ENCODE measurements at places on chromosomes 5 and 9. TPM values are rescaled to one million over a fixed set of nuclear protein-coding genes. Genes with fewer than 3 reads are reported as not detected.
A peak's percentile ranks its signal among the peaks of the same experiment; 100 is the strongest.

DNA sequence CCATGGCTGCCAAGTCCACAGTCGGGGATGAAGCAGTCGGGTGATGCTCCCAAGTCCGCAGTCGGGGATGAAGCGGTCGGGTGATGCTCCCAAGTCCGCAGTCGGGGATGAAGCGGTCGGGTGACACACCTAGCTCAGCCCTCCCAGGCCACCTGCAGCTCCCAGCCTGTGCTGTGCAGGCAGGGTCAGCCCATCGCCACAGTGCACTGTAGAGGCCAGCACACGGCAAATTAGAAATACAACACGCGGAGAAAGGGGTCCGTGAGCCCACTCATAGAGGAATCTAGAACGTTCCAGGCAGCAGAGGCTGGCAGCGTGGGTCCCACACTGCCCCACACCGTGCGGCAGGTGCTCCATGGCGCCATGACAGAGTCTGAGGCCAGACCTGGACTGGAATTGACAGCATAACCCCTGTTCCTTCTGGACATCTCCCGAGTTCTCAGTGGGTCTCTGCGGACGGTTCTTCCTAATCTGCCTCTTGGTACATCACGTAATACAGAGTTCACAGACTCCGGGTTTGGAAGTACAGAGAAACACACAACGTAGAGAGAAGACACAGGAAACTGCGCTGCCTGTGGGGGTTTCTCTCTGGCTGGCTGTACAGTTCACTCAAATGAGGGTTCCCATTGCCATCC is 7.7 kb upstream of the EXOC3 start:
- H3K4me3 ChIP-seq = no peak overlapping the region
- H3K27ac ChIP-seq = no peak overlapping the region
- H3K27me3 ChIP-seq = peaks cover 4% of the 10 kb centered on the region

Gene GDF9
- 0.57 TPM for total RNA-seq

Gene ZNF883
- total RNA-seq = 0.66 TPM

DNA sequence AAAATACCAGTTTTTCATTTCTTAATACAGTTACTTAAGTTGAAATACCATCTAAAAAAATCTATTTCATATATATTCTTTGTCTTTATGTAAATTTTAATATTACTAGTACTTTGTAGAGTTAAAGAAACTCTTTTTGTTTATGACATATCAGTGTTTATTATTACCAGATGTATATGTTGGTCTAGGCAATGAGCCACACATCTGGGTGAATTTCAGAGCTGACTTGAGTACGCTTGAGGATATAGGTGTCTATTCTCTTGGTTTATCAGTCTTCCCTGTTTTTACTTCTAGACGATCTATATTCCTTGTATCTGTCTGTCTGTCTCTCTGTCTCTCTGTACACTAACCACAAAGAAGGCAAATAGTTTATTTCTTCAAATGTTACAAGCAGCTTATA is 2.9 kb downstream of the SMAD5 start:
- H3K27me3 ChIP-seq = no peaks in the 10 kb centered on the region
- no peak for DNase-seq
- H3K4me1 ChIP-seq = peaks cover 48% of the 10 kb centered on the region
- no peak overlapping the region for H3K27ac ChIP-seq
- no peaks in the 10 kb centered on the region for H3K36me3 ChIP-seq

Gene JAK2
- total RNA-seq = 21.7 TPM

GRCh38 chr5:99129768-99130501 is 201.1 kb upstream of the CHD1 start:
- DNase-seq = no peak
- H3K27ac ChIP-seq = no peak overlapping the region
- no peak overlapping the region for H3K4me3 ChIP-seq
- no peaks in the 10 kb centered on the region for H3K36me3 ChIP-seq
- H3K27me3 ChIP-seq = no peaks in the 10 kb centered on the region

Gene CDO1
- 1.0 TPM for total RNA-seq

Gene NIPAL4
- 0.50 TPM for total RNA-seq

DNA sequence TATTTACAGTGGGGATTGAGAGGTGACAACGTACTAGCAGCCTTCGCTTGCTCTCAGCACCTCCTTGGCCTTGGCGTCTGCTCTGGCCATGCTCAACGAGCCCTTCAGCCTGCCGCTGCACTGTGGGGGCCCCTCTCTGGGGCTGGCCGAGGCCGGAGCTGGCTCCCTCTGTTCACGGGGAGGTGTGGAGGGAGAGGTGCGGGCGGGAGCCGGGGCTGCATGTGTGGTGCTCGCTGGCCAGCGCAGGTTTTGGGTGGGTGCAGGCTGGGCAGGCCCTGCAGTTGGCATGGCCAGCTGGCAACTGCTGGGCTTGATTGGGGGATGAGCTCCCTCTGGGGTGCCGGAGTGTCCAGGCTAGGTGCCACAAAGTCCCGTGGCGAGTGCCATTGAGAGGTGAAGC is 5.8 kb upstream of the DMRTA1 start:
- H3K4me3 ChIP-seq = no peak overlapping the region
- no peak overlapping the region for H3K27ac ChIP-seq
- H3K36me3 ChIP-seq = no peaks in the 10 kb centered on the region
- H3K4me1 ChIP-seq = no peaks in the 10 kb centered on the region

Gene TMOD1
- 156 TPM for total RNA-seq

DNA sequence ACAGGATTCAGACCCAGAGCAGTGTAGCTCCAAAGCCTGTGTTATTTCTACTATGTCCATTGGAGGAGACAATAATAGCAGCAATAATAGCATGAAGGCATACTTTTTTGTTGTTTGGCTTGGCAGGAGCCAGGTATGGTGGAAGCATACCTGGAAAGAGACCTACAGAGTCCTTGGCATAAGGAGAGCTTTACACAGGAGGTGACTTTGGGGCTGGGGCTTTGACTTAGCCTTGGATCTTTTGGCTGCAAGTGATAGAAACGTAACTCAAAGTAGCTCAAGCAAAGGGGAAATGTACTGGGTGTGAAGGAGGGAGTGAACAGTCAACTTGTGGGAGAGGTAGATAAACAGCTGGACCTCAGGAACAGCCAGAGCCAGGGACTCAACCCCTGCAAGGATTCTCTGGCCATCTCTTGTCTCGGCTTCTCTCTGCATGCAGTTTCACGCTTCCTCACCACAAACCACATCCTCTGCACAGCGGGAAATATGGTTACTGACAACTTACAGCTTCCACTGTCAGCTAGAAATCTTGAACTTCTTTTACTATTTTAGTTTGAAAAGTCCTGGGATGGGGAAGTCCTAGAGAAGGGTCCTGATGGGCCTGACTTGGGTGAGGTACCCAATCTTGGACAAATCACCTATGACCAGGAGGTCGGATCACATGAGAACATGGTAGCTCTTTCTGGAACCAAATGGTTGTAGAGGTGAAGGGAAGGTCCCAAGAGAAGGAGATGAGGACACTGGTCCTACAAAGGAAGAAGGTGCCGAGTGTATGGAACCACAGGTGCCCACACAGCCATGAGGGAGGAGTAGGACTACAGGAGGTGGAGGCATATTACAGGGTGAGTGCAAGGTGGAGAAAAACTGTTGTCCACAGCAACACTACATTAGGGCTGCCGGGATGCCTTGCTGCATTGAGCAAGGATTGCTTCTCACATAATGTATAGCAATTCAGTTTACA is 47.0 kb upstream of the TGFBR1 start:
- no peak overlapping the region for H3K4me3 ChIP-seq
- no peak overlapping the region for H3K27ac ChIP-seq
- no peaks in the 10 kb centered on the region for H3K27me3 ChIP-seq
- no peak for DNase-seq
- H3K4me1 ChIP-seq = no peaks in the 10 kb centered on the region

DNA sequence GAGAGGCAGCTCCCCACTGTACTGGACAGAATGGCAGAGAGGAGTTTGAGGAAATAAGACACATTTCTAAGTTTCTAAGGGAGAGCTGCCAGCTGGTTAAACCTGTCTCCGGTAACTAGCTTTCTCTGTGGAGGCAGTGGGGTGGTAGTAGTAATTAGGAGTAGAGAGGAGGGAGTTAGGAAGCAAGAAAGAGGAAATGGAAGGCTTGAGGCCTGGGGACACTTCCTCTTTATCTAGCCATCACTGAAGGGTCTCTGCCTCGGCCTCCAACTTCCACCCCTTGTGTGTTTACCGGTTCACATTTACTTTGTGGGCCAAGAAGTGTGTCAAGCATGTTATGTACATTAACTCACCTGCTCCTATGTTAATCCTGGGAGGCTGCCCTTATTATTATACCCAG is 462.2 kb upstream of the DMAC1 start:
- DNase-seq = no peak
- peaks cover 6% of the 10 kb centered on the region for H3K4me1 ChIP-seq
- no peak overlapping the region for H3K27ac ChIP-seq
- H3K4me3 ChIP-seq = no peak overlapping the region
- H3K27me3 ChIP-seq = no peaks in the 10 kb centered on the region
- H3K36me3 ChIP-seq = no peaks in the 10 kb centered on the region

Gene SURF1
- total RNA-seq = 36.4 TPM

GRCh38 chr5:101103874-101104273 is 200.8 kb upstream of the ST8SIA4 start:
- no peaks in the 10 kb centered on the region for H3K4me1 ChIP-seq
- H3K27me3 ChIP-seq = no peaks in the 10 kb centered on the region
- H3K4me3 ChIP-seq = no peak overlapping the region
- no peaks in the 10 kb centered on the region for H3K36me3 ChIP-seq
- no peak for DNase-seq

- H3K4me3 ChIP-seq = no peak overlapping the region
- no peak for DNase-seq
- no peaks in the 10 kb centered on the region for H3K4me1 ChIP-seq
- H3K27ac ChIP-seq = peak overlapping the region; percentile 10
Observed at GRCh38 chr5:40571729-40572128, 108.0 kb upstream of the PTGER4 start.

Gene ARL14EPL
- not detected for total RNA-seq

GRCh38 chr5:2141254-2142000 is 258.7 kb upstream of the IRX4 start:
- H3K4me1 ChIP-seq = no peaks in the 10 kb centered on the region
- H3K27me3 ChIP-seq = no peaks in the 10 kb centered on the region
- no peak overlapping the region for H3K27ac ChIP-seq
- no peak for DNase-seq

- H3K4me3 ChIP-seq = no peak overlapping the region
- H3K4me1 ChIP-seq = no peaks in the 10 kb centered on the region
- no peak for DNase-seq
- H3K27me3 ChIP-seq = no peaks in the 10 kb centered on the region
- no peaks in the 10 kb centered on the region for H3K36me3 ChIP-seq
Observed at GRCh38 chr5:124839371-124839998, 93.0 kb upstream of the ZNF608 start.

- H3K27me3 ChIP-seq = no peaks in the 10 kb centered on the region
- no peaks in the 10 kb centered on the region for H3K4me1 ChIP-seq
- H3K36me3 ChIP-seq = no peaks in the 10 kb centered on the region
- no peak overlapping the region for H3K27ac ChIP-seq
Observed at GRCh38 chr5:169006842-169007790, 293.8 kb downstream of the SLIT3 start.

- no peak overlapping the region for H3K4me3 ChIP-seq
- no peaks in the 10 kb centered on the region for H3K4me1 ChIP-seq
- H3K27ac ChIP-seq = no peak overlapping the region
Observed at GRCh38 chr5:34491251-34491620, 164.9 kb upstream of the RAI14 start.

Gene SLC38A9
- 4.8 TPM for total RNA-seq

Gene C9
- total RNA-seq = not detected

- no peak overlapping the region for H3K27ac ChIP-seq
- H3K27me3 ChIP-seq = no peaks in the 10 kb centered on the region
- H3K36me3 ChIP-seq = no peaks in the 10 kb centered on the region
- no peaks in the 10 kb centered on the region for H3K4me1 ChIP-seq
- DNase-seq = no peak
Observed at GRCh38 chr9:4138781-4139180, 161.1 kb downstream of the GLIS3 start.

DNA sequence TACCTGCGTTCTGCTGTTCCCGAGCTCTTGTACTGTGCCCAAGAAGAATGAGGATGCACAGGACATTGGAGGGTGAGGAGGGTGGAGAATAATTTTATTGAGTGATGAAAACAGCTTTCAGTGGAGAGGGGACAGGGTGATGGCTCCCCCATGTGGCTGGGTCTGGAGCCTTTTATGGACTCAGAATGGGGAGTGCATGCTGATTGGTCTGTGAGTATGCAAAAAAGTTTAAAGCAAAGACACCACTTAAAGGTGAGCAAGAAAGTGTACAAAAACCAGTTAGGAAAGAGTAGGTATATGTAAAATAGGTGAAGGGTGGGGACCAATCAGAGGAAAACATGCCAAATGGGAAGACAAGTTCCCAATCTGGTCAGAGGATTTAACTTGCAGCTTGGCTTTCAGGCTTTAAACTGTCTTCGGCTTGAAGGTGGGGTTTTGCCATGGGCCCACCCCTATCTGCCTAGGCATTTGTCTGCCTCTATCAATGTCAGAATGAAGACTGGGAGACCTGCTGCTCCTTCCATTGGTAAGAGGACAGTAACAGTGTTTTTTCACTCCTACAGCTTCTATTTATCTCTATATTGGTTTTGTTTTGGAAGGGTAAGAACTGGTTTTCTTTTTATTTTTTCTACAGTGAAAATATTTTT is 118.0 kb upstream of the RAI14 start:
- DNase-seq = no peak
- H3K27ac ChIP-seq = no peak overlapping the region
- H3K36me3 ChIP-seq = no peaks in the 10 kb centered on the region
- no peaks in the 10 kb centered on the region for H3K27me3 ChIP-seq
- no peak overlapping the region for H3K4me3 ChIP-seq

Gene ACER2
- total RNA-seq = 1.3 TPM

GRCh38 chr9:119164716-119165115 is 204.5 kb downstream of the BRINP1 start:
- H3K4me1 ChIP-seq = no peaks in the 10 kb centered on the region
- no peaks in the 10 kb centered on the region for H3K27me3 ChIP-seq
- no peak overlapping the region for H3K4me3 ChIP-seq

GRCh38 chr5:143699121-143699520 is 112.8 kb upstream of the HMHB1 start:
- H3K36me3 ChIP-seq = no peaks in the 10 kb centered on the region
- DNase-seq = no peak
- no peaks in the 10 kb centered on the region for H3K27me3 ChIP-seq
- H3K4me1 ChIP-seq = no peaks in the 10 kb centered on the region
- H3K27ac ChIP-seq = no peak overlapping the region

Gene ZNG1C
- total RNA-seq = 15.7 TPM

DNA sequence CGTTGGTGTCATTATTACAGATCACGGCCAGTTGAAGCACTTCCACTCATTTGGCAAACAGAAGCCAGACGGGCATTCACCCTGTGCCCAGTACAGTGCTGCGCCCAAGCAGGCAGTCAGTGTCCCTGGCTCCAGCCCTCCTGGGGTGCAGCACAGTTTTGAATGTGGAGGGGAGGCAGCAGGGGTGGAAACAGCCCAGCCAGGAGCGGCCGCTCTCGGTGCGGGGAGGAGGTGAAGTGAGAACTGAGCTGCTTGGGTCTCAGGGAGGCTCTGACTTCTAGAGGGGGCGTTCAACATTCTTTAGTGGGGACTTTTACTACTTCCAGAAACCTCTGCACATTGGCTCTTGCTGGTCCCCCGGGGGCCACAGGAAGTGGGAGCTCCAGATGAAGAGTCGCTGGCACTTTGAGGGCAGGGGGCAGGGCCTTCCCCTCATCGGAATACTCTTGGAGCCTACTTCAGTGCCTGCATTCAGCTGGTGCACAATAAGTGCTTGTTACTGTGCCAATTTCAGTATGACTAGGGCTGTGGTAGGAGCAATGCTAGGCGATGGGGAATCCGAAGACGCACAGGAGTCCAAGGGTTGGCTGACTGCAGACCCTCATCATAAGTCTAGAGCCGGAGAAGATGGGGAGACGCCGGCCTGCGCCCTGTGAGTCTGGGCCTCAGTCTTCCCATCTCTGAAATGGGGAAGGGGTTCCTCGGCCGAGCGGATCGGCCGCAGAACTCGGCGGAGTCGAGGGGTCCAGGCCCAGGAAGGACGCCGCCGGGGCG is 492 bp upstream of the NEK6 start:
- DNase-seq = peak; percentile 48
- H3K27me3 ChIP-seq = no peaks in the 10 kb centered on the region
- no peaks in the 10 kb centered on the region for H3K36me3 ChIP-seq
- no peak overlapping the region for H3K27ac ChIP-seq

All from psoas muscle (tissue), 8 donors.